Left colon (tissue), 2 donors: ENCODE measurements at places on chromosomes 7 and 10. TPM values are rescaled to one million over a fixed set of nuclear protein-coding genes. Genes with fewer than 3 reads are reported as not detected.

GRCh38 chr7:96285579-96285978 is 36.3 kb downstream of the SLC25A13 start:
- DNase-seq = no peak

LLCFC1 gene
- not detected for total RNA-seq

GRCh38 chr10:12508165-12508564 is 158.8 kb downstream of the CAMK1D start:
- DNase-seq = no peak

DNA sequence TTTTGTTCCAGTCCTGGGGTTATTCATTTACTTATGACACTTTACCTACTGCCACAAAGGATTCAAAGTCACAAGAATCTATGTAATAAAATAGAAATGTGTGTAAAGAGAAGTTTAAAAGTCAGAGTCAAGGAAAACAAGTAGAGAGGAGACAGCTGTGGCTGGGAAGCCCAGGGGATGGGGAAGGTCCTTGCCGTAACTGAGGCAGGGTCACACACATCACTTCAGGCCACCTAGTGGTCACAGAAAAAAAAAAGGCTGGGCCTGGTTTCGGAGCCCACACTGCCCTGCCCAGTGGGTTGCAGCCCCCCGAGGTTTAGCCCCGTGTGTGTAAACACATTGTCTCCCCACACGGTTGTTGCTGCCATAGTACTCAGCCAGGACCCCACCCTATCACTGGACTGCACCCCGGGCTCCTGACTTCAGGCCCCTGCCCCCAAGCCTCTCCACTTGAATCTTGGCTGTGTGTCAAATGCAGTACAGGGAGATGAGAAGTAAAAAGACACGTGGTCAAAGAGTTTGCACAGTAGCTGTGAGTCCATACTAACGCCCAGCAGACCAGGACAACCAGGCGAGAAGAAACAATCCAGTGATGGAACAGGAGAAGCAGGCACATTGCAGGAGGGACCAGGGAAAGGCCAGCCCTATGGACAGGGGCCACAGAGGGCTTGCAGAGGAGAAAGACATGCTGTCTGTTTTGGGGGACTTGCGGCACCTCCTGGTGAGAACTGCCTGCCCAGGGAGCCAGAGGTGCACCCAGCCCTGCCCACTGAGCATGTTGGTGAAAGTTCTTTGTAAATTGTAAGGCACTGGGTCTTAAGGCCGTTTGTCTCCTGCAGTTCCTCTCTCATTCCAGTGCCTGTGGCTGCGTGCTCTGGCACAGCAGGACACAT is 91.4 kb upstream of the MACROH2A2 start:
- no peak for DNase-seq

- DNase-seq = no peak
Measured at GRCh38 chr7:104664648-104665047, 336.2 kb downstream of the LHFPL3 start.

CDH23 gene
- 2.5 TPM for total RNA-seq

DNA sequence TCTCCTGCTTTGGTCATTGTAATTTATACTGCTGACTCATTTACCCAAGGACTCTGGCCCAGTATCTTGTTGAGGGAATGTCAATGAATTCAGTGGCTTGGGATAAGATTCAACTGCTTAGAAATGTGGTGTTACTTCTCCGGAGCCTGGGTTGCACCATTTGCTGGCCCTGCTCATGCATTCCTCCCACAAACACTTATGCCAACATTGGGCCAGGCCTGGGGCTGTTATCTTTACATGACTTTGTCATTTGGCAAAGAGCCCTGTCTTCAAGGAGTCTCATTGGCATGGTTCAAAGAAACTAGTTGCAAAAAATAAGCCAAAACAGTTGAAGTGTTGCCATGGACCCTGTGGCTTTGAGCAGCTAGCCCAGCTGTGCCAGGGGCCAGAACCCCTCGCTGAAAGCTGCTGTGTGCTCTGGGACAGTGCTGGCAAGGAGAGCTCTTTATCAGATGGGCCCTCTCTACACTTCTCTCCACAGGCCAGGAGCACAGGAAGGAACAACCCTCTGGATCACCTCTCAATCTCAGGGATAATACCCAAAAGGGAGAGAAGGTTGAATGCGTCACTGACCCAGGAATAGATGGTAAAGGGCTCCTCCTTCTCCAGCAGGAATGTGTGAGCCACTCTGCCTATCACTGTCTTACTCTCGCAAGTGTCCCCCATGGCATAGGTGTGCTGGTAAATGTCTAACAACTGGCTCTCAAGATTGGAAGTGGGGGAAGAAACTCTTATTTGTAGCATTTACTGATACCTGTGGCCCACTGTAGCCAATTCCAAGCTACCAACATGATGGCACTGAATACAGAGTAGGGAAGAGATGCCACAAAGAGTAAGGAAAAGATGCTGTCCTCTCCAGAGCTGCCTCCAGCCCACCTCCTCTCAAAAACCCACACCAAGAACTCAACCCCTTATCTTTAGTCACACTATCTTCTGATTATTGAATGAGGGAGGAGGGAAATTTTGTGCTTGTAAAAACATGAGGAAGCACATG is 23.5 kb upstream of the PDE1C start:
- DNase-seq = no peak

- DNase-seq = no peak
Measured at GRCh38 chr10:101283762-101284100, 54.5 kb upstream of the LBX1 start.
